ENCODE measurements at places on chromosomes 3 and 15.
A peak's percentile ranks its signal among the peaks of the same experiment; 100 is the strongest.

DNA sequence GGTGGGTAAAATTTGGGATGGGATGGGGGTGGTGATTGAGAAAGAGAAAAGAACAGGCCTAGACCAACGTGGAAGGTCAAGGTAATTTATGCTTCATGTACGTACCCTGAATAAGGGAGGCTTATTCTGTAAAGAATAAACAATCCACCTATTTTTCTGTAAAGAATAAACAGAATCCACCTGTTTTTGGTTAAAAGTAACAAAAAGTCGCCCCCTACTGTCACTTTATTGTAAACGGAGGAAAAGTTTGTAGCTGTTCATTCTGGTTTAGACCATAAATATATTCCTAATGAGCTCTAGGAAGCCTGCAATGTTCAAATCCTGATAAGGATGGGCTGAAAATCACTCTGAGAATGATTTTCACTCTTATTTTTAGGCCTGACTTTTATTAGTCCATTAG is 23.5 kb upstream of the SQOR start:
- no peak for DNase-seq

DNA sequence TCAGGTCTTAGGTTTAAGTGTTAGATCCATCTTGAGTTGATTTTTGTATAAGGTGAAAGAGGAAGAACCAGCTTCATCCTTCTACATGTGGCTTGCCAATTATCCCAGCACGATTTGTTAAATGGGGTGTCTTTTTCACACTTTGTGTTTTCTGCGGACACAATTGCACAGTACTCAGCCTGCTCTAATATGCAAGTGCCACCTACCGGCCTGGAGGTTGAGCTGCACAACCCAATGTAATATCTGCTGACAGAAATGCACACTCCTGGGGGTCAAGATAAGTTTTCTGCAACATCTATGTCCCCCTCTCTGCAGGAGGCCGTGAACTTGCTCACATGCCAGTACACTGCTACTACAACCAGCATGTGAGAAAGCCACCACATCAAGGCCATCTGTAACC is 791.9 kb upstream of the ROBO1 start:
- DNase-seq, result no peak

DNA sequence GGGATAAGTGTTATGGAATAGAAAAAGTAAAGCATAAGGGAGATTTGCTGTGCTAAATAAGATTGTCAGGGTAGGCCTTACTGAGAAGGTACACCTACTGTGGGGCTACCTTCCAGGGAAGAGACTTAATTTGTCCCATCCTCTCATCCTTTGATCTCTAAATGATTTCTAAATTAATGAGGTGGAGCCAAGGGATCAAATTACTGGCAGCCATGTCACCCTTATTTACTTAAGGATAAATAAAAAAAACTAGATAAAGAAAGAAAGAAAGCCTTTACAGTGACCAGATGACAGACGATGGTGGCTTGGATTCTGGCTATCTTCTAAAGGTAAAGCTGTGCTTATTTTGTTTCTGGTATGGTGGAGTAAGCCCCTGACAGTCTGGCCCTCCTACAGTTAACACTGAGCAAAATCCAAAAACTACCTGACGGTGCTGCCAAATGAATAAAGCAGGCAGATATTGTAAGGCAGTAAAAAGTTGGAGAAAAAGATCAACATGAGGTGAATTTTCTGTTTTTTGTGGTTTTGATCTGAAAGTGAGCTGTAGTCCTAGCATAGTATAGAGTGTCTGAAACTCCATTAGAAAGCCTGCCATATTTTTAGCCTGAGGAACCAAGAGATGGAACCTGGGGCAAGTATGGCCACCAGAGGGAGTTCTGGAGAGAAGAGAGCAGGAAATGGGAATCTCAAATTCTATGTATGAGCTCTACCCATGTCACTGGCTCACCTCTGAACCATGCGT is 285.1 kb upstream of the MANF start:
- peak; percentile 6 for DNase-seq

DNA sequence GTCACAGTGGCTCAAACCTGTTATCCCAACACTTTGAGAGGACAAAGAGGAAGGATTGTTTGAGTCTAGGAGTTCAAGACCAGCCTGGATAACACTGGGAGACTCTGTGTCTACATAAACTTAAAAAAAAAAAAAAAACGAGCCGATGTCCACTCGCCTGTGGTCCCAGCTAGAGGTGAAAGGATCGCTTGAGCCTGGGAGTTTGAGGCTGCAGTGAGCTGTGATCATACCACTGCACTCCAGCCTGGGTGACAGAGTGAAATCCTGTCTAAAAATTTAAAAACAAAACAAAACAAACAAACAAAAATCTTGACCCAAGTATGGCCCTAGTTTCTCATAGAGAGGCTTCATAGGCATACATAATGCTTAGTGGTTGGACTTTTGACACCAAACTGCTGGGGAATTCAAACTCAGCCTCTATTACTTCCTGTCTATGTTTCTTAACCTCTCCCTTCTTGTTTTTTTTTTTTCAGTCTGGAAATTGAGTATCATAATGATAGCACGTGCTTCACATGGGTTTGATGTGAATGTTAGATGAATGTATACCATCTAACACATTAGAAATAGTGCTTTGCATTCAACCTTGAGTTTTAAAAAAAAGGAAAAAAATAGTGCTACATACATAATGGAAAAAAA is 46.4 kb upstream of the CAPN7 start:
- DNase-seq, result no peak

DNA sequence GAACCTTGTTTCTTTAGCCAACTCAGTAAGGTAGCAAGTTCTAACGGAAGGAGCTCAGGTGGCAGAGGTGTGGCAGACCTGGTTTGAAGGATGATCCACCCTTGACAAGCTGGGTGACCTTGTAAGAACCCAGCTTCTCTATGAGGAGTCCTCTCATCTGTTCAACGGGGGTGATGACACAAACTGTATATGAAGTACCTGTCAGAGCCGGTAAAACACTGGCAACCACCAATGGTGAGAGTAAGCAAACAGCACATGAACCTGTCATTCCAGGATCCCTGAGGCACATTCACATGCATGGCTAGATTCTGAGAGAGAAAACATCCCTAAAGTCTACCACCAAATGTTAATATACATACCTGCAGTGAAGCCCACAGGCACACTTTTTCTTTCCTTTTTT is 2.4 kb downstream of the SCAP start:
- no peak for DNase-seq

- no peak for DNase-seq
These were observed 498.0 kb downstream of the TBL1XR1 start for GRCh38 chr3:176699288-176699687.

GRCh38 chr3:30370681-30371271 is 235.6 kb upstream of the TGFBR2 start:
- no peak for DNase-seq

DNA sequence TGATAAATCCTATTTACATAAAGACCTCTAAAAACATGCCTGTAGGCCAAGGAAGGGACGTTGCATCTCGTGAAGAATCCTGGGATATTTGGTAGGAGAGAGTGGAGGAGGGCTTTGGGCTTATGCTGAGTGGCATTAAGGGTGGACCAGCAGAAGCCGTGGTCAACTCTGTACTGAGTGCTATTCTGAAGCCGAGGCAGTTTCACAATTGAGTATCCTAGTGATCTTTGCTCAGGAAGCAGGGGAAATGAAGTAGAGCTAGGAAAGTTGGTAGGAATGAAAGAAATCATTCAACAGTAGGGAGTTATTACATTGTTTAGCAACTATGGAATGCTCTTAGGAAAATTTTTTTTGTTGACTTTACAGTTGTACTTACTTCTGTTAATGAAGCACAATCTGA is 24.2 kb downstream of the MCTP2 start:
- no peak for DNase-seq

DNA sequence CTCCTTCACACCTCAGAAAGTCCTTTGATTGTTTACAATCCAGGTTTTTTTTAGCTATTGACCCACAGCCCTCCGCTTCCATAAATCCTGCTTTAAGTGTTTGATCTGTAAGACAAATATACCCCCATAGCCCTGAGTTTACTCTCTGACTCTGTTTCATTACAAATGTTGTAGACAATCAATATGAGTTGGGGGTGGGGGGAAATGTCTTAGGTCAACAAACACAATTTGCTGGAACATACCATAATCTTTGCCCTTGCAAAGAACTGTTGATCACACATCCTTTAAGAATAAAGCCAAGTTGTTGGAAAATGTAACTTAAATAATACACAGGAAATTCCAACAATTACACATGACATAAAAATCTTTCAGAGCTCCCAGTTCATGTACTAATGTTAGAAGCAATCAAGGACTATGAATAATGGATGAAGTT is 301.8 kb upstream of the SEMA6D start:
- no peak for DNase-seq

DNA sequence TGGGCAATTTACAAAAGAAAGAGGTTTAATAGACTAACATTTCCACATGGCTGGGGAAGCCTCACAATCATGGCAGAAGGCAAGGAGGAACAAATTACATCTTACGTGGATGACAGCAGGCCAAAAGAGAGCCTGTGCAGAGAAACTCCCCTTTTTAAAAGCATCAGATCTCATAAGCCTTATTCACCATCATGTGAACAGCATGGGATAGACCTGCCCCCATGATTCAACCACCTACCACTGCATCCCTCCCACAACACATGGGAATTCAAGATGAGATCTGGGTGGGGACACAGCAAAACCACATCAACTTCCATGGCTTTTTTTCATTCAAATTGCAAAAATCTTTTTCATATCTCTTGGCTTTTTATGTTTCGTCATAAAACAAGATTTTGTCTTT is 67.6 kb upstream of the GADL1 start:
- DNase-seq, result no peak

GRCh38 chr3:142218703-142219102 is 6.7 kb downstream of the GK5 start:
- no peak for DNase-seq
